Stimulated activated naive CD4-positive, alpha-beta T cell treated with Interleukin-2 at 50 U/mL for 16 hours (primary cell): ENCODE measurements at places on chromosomes 13 and 19.

DNA sequence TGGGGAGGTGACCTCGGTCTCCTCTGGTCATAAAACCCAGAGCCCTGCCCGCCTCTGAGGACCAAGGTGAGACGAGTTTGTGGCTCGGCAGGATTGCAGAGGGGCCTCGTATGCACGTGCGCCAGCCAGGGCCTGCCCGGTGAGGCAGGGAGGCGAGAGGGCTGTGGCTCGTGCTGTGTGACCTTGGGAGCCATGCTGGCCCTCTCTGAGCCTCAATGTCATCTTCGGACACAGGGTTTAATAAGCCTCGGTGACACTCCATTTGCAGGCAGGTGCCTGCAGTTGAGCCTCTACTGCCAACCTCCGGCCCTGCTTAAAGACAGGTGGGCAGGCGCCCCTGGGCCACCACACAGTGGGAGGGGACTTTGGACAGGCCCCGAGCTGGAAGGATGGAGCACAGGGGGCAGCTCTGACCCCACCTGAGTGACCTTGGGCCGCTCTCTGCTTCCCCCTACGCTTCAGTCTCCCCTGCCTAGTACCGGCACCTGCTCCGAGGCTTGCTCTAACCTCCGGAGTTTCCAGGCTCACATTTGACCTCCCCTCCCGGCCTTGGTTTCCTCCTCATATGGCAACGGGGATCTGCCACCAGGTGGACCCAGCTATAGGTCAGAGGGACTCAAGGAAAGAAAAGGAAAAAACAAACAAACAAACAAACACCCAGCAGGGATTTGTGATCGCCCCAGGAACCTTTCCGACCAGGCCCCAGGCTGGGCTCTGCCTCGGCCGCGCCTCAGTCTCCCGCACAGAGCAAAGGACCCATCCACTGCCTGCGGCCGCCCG is 3.1 kb downstream of the ZBTB7A start:
- DNase-seq: no peak

GRCh38 chr19:8324186-8325050 is 3.1 kb downstream of the RPS28 start:
- no peak for DNase-seq

GRCh38 chr13:85864963-85865530 is 65.8 kb upstream of the SLITRK6 start:
- DNase-seq: no peak

DNA sequence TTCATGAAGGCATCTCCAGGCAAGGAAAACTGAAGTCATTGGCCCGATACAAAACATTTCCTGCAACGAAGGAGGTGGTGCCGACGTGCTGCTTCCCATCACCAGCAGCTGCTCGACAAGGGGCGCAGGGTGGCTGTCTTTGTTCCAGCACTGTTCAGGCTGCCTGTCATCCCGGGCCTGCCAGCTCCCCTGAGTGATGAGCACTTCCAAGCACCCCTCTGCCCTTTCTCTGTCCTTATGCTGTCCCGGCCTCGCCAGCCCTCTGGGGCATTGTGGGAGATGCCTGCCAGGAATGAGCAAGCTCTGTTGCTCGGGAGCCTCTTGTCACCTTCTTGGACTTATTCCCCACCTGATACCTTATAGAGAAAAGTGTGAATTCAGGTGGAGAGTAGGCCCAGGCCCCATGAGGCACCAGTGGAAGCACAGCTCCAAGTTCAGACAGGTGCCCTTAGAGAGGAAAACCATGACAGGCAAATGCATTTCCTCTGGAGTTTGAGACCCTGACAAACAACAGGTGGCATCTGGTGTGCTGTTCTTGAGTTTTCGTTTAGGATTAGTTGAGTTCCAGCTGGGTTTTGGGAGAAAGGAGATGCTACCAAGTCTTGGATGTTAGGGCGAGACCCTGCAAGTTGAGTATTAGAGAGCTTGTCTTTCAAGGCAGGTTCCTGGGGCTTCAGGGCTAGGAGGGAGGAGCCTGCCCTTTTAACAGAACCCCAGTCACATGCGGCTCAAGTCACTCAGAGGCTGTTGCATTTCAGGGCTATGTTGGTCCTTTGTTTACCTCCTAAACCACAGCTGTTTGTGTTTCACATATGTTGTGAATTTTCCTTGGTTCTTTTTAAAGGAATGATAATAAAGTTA is 21.4 kb downstream of the BBC3 start:
- DNase-seq: no peak

GRCh38 chr13:111361046-111361872 is 40.8 kb downstream of the TEX29 start:
- no peak for DNase-seq

- DNase-seq: no peak
Measured at GRCh38 chr13:34777089-34777913, 164.8 kb upstream of the NBEA start.

GRCh38 chr19:49818649-49819370 is 721 bp downstream of the MED25 start:
- DNase-seq: no peak

DNA sequence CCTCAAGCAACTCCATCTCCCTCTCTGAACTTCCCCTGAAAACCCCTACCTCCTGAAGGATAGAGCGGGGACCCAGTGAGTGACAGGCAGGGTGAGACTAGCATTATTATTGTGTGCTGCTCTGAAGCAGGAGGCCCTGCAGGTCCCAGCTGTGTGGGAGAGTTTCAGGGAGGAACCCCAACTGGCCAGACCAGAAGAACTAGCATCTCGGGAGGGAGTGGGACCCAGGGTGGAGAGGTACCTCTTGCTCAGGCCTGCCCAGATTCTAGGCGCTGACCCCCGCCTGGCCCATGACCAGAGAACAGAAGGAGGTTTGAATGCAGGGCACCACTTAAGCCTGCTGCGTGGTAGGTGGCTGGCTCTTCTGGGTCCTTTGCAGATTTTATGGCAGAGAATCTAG is 5.7 kb upstream of the LYPD3 start:
- DNase-seq: no peak

DNA sequence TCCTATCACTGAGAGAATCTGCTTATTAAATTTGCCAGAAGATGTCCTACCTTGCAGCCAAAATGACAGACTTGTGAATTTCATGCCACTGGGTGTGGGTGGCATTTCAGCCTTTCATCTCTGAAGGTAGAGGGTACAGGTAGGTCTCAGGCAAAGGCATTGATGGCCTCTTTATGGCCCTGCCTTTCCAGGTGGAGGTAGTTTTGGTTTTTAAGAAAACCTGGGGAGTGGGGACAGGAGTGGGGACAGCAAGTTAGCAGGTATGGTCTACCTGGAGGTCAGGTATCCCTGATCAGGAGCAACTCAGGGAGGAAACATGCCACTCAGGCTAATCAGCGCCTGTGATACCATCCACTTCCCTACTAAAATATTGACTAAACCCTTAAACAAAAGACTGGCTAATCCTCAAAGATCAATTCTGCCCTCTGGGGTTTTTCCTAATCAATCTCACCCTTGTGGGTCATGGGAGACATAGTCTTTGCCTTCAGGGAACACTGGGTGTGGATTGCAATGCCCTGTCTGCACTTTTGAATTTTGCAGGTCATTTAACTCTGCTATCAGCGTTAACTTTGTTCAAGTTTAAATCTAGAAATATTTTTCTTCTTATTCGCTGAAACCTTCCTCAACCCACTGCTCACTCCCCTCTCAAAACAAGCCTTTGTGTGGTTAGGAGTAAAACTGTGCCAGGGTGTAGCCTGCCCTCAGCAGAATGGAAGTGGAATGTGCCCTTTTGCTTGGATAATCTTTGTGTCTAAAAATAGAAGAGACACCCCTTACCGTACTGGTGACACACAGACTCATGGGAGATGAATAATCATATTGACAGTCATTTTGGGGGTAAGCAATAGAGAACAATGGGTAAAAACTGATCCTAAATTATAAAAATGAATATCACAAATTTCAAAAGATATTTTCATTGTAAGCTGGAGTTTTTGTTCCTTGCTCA is 233.7 kb downstream of the COG6 start:
- DNase-seq: no peak

DNA sequence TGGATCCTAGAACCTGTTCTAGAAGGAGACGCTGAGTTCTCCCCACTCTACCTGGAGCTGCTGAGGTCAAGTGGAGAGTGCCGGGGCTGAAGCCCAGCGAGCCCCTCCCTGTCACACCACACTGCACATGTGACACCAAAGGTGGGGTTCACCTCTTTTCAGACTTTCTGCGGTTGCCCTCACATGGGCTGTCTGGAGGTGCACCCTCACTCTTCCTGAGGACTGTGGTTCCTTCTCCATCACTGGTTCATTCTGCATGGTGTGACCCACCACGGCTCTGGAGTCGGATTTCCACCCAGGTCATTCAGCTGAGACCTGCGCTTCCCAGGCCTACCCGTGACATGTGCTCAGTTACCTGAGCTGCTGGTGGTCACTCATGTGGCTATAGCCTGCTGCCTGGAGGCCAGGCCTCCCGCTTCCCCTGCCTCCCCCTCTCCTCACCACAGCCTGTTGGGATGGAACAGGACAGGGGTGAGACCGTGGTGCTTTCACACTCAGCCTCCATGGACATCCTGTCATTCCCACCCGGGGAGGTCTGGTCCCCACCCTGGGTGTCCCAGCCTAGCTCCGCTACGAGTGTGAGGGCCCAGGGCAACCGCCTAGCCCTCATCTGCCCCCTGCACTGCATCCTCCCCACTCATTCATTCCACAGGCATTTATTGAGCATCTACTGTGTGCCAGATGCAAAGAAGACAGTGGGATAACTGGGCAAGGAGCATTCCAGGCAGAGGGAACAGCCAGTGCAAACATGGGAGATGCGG is 605 bp upstream of the A1BG start:
- DNase-seq: no peak

DNA sequence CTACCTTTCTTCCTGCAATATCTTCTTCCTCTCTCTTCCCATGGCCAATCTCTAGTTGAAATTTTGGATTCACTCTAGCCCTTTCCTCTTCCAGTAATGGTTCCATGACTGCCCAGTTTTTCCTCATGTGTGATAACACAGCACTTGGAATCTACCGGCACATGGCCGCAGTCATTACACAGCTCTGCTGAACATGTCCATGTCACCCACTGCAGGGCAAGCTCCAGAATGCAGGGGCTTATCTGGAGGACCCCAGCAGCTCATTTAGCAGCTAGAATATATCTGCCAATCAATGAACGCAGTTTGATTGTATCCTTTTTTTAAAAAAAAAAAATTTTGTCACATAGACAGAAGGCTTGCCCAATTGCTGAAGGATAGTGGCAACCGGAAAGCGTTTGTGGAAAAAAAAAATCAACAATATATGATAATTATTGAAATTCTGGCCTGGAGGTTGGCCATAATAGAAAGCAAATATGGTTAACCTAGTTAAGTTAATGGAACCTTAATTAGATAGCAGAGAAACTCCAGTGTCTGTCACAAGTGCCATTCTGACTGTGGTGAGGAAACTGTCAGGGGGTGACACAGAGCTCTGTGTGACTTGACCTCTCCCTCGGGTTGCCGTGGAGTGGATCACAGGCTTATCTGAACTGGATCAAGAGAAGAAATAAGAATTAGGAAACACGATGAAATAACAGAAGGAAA is 426.7 kb downstream of the LIG4 start:
- no peak for DNase-seq

DNA sequence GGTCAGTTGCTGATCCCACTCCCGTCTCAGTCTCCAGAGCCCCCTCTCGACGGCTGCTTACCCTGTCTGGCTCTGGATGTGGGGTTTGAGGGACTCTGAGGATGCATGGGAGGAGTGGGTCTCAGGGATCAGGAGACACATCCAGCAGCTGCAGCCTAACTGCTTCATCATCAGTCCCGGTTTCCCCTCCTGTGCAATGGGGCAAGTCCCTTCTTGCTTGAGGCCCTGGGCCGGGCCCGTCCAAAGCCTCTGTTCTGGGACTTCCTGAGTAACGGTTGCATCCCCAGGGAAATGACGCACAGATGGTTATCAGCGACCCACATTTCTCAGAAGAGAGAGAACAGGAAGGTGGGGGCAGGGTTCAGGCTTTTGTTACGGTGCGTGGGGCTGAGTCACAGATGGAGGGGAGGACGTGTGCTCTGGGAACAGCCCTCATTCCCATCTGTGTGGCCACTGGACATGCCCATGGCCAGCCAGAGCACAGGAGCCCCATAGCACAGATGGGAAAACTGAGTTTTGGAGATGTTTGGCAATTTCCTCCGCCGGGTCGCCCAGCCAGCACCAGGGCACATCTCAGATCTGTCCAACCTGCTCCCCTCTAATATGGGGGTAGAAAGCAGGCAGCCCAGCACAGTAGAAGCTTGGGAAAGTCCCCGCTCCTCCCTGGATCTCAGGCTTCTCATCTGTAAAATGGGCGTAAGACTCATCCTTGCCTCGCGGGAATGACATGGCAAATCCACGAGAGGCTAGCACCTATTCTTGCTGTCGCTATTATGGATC is 19.3 kb downstream of the GNA15 start:
- peak; percentile 83 for DNase-seq

GRCh38 chr13:76944456-76944855 is 3.9 kb upstream of the ACOD1 start:
- DNase-seq: no peak

GRCh38 chr19:57633832-57634131 is 814 bp downstream of the ZNF211 start:
- no peak for DNase-seq

DNA sequence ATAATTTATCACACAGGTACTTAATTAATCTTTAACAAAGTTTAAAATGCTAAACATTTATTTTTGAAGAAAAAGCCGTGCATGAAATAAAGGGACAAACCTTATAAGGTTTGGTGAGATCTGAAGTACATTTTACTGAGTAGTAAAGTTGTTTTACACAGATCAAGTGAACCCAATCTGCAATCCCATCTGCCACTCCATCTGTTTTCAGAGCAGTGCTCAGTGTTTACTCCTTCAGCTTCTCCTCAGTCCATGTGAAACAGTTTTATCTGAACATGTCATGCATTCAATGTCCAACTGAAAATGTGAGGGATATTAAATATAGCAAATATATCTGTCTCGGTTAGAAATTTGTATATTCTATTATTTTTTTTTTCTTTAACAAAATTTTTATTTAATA is 166.8 kb downstream of the MAB21L1 start:
- no peak for DNase-seq

DNA sequence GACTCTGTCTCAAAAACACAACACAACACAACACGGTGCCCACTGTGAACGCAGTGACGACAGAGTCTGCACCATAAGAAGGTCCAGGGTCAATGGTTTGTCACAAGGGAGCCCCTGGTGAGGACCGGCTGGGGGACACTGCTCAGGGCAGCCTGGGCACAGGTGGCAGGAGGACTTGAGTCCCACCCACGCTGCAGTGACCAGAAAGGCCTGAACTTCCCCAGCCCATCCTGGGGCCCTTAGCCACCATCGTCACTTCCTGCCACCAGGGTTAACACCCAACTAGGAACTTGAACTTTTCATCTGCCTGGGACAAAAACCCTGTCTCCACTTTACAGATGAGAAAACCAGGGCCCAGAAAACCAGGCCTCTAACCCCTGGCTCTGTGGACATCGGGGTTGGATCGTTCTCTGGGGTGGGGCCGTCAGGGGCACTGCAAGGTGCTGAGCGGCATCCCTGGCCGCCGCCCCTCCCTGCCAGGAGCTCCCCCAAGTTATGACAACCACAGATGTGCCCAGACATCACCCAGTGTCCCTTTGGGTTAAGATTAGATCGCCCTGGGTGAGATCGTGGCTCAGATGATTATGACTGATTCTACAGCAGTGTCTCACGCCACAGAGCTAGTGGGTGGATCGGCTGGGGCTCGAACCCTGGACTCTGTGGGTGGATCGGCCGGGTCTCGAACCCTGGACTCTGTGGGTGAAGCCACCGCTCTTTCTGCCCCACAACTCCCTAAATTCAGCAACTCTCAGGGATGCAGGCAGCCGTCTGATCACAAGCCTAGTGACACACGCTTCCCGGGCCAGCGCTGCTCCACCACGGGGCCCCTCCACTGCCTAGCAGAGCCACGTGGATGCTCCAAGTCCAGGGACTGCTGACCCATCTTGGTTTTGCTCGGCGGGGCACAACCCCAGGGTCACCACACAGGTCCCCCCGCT is 14.0 kb downstream of the MOB3A start:
- DNase-seq: peak; percentile 27

GRCh38 chr19:9323557-9323918 is 441 bp upstream of the ZNF559 start:
- DNase-seq: peak; percentile 35
